ENCODE measurements at places on chromosomes 12 and 14. TPM values are rescaled to one million over a fixed set of nuclear protein-coding genes. Genes with fewer than 3 reads are reported as not detected.

DNA sequence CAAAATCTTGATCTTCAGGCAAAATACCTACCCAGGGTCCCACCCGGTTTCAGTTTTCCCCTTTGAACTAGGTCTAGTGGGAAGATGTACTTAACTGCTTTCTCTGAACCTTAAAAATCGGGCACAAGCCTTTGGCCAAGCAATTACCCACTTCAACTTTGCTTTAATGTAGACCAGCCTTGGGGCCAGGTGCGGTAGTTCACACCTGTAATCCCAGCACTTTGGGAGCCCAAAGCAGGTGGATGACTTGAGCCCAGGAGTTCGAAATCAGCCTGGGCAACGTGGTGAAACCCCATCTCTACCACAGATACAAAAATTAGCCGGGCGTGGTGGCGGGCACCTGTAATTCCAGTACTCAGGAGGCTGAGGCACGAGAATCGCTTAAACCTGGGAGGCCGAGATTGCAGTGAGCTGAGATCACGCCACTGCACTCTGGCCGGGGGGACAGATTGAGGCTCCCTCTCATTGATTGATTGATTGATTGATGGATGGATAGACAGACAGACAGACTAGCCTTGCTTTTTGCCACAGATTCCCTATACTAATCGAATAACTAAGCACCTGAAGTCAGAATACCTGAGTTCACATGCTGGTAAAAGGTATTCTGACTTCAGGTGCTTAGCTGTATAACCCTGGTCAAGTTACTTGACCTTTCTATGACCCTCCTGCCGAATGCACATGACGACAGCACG, 1.9 kb downstream of the CLIP1 start:
- H3K4me3 ChIP-seq = peak overlapping the region; percentile 93
- DNase-seq = peak; percentile 48
- H3K4me1 ChIP-seq = peaks cover 59% of the 10 kb centered on the region
- H3K27me3 ChIP-seq = no peaks in the 10 kb centered on the region

DNA sequence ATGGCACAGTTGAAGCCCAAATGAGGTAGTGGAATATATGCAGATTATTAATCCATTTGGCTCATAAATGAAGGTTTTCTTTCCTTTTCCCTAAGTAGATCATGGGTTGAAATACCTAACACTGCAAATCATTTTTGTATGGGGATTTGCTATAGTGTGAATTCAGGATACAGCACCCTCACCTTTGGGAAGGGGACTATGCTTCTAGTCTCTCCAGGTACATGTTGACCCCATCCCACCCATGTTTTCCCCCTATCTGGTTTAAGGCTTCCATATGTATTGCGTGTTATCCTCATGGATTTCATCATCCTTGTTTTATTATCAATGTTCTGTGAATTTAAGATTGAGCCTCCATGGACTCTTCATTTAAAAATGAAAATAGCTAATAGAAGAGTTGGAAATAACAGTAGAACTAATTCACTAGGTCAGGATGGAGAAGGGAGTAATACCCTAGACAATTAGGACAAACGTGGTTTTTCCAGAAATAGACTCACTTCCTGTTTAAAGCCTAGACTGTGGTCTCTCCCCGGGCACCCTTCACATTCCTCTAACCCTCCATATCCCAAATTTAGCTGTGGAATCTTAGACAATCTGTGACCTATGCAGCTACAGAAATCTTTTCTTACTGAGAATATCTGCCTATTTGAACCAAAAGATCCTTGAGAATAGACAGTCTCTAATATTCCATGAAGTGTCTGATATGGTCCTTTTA, 56.5 kb downstream of the DAD1 start:
- no peaks in the 10 kb centered on the region for H3K27me3 ChIP-seq
- no peak for DNase-seq
- peak overlapping the region; percentile 99 for H3K27ac ChIP-seq
- peak overlapping the region; percentile 74 for H3K4me3 ChIP-seq
- peaks cover 89% of the 10 kb centered on the region for H3K4me1 ChIP-seq

GYS2 gene
- not detected for total RNA-seq

OTX2 gene
- not detected for total RNA-seq

- no peak overlapping the region for H3K27ac ChIP-seq
- no peaks in the 10 kb centered on the region for H3K36me3 ChIP-seq
Measured at GRCh38 chr12:68800294-68800693, 7.7 kb upstream of the MDM2 start.

GRCh38 chr12:131617179-131617578, 93.7 kb upstream of the SFSWAP start:
- DNase-seq = no peak
- no peaks in the 10 kb centered on the region for H3K4me1 ChIP-seq
- no peaks in the 10 kb centered on the region for H3K36me3 ChIP-seq

RHEBL1 gene
- total RNA-seq = 16.1 TPM

DNA sequence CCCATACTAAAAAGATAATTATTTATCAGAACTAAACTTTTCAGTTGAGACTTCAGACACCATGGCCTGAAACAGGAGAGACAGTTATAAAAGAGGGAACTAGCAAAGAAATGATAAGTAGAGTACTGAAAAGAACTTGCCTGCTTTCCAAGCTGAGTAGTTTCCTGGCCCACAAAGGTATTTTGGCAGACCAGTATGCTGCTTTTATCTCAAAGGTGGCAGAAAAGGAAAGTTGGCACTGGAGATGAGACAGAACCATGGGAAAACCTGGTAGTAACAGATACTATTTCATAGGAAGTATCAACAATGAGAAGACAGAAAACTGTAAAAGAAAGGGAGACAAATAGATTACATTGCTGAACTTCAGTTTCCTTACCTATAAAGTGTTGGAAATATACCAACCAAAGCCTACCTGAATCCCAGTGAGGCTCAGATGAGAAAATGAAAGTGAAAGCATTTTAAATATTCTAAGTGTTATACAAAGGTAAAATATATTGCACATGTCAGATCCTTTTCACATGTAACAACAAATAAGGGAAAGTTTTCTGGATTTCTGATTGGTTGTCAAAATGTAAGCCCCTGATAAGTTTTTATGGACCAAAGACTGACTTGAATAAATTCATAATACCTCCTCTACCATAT, 155.3 kb upstream of the FSCB start:
- peak overlapping the region; percentile 33 for H3K4me3 ChIP-seq
- H3K27me3 ChIP-seq = no peaks in the 10 kb centered on the region
- H3K4me1 ChIP-seq = peaks cover 18% of the 10 kb centered on the region

- no peaks in the 10 kb centered on the region for H3K36me3 ChIP-seq
- H3K4me1 ChIP-seq = no peaks in the 10 kb centered on the region
- no peak overlapping the region for H3K27ac ChIP-seq
- no peak for DNase-seq
- H3K27me3 ChIP-seq = no peaks in the 10 kb centered on the region
Measured at GRCh38 chr14:42671636-42672035, 1065.0 kb downstream of the LRFN5 start.

DNA sequence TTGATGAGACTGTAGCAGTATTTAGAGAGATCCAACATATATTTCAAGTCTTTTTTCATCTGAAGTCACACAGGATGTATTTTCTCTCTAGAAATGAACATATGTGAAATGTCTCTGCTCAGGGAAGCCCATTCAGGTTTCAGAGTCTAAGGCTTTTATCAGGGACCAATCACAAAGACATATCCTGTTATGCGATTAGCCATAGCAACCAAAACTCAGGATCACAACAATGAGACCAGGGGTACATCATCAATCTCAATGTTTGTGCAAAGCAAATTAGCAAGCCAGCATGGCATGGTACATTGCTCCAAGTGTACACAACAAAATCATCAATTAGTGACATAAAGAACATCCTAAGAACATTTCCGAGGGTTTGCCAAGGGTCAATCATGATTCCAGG, 99.2 kb upstream of the AMN1 start:
- H3K27ac ChIP-seq = no peak overlapping the region
- H3K4me1 ChIP-seq = peaks cover 37% of the 10 kb centered on the region
- no peak overlapping the region for H3K4me3 ChIP-seq
- DNase-seq = no peak

CFAP251 gene
- 1.3 TPM for total RNA-seq

DNA sequence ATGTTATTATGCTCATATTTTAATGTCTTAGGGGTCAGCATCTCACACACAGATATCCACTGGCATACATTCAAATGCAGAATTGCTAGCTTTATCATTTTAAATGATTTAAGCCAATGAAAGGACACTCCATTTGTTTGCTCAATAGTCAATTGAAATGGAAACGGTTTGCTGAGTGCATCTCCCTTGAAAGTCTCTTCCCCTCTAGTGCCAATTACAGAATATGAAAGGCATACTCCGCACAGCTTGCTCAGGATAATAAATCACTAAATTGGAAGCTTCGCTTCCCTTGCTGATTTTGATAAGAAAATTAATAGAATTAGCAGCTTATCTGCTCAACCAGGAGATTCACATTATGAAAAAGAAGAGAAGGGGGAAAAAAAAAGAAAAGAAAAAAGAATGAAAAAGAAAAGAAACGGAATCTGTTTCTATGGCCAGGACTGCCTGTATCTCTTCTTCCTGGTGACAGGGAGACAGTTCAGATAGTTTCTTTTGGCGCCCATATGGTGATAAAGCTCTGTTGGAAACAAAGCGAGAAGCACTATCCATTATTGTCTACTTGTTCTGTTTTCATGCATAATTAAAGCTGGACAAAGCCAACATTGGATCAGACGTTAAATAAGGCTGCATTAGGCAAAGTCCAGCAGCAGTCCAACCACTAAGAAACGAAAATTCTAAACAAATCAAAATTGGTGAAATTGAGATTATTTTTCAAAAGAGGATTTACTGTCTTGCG, 225.0 kb downstream of the GXYLT1 start:
- H3K27ac ChIP-seq = no peak overlapping the region
- no peaks in the 10 kb centered on the region for H3K4me1 ChIP-seq
- no peak for DNase-seq

- no peak overlapping the region for H3K27ac ChIP-seq
- DNase-seq = no peak
- peaks cover 6% of the 10 kb centered on the region for H3K4me1 ChIP-seq
- H3K36me3 ChIP-seq = no peaks in the 10 kb centered on the region
- no peak overlapping the region for H3K4me3 ChIP-seq
Measured at GRCh38 chr12:11607313-11608081, 42.0 kb upstream of the ETV6 start.

IPO4 gene
- total RNA-seq = 72.6 TPM

GRCh38 chr12:71415336-71416231, 24.0 kb upstream of the LGR5 start:
- no peaks in the 10 kb centered on the region for H3K27me3 ChIP-seq
- H3K4me1 ChIP-seq = no peaks in the 10 kb centered on the region
- H3K36me3 ChIP-seq = no peaks in the 10 kb centered on the region
- no peak overlapping the region for H3K27ac ChIP-seq
- H3K4me3 ChIP-seq = no peak overlapping the region
- DNase-seq = peak; percentile 16

- H3K4me1 ChIP-seq = peaks cover 16% of the 10 kb centered on the region
- H3K36me3 ChIP-seq = no peaks in the 10 kb centered on the region
- H3K4me3 ChIP-seq = no peak overlapping the region
- no peak overlapping the region for H3K27ac ChIP-seq
- H3K27me3 ChIP-seq = peaks cover 9% of the 10 kb centered on the region
Measured at GRCh38 chr12:14572401-14572800, 4.7 kb upstream of the PLBD1 start.

DNA sequence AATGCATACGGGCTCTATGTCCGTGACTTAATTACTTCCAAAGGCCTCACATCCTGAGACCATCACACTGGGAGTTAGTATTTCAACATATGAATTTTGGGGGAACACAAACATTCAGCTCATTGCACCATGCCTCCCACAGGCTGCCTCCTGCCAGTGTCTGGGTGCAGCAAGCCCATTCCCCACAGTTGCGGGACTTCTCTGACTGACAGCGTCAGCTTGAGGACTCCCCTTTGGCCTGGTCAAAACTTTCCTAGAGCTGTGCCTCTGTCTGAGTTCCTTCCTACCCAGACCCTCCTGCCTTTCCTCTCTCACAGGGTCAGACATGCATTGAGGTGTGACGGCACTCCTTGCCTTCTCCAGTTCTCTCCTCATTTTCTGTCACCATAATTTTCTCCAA, 27.4 kb downstream of the PPP1R36 start:
- H3K36me3 ChIP-seq = no peaks in the 10 kb centered on the region
- no peak for DNase-seq
- no peaks in the 10 kb centered on the region for H3K27me3 ChIP-seq
- no peak overlapping the region for H3K4me3 ChIP-seq
- no peaks in the 10 kb centered on the region for H3K4me1 ChIP-seq

FOXN4 gene
- total RNA-seq = not detected

DNA sequence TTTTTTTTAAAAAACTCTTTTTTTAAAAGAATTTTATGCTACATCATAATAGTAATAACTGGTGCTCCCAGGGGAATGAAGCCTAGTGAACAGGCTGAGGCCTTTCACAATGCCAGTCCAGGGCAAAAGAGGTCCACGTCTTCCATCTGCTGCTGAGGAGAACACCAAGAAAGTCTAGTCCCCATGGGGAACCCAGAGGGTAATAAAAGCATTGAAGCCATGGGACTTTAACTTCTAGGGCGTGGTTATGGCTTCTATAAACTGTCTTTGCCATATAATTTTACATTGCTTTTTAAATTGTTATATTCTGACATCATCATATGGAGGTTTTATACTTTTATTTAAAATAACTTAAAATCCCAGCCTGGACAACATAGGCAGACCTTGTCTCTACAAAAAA, 64.3 kb downstream of the SLC16A7 start:
- DNase-seq = no peak
- H3K4me3 ChIP-seq = no peak overlapping the region
- H3K27me3 ChIP-seq = no peaks in the 10 kb centered on the region
- H3K36me3 ChIP-seq = peaks cover 12% of the 10 kb centered on the region
- H3K27ac ChIP-seq = no peak overlapping the region
- H3K4me1 ChIP-seq = peaks cover 15% of the 10 kb centered on the region

GRCh38 chr12:74456431-74456830, 81.2 kb upstream of the ATXN7L3B start:
- H3K36me3 ChIP-seq = no peaks in the 10 kb centered on the region
- no peaks in the 10 kb centered on the region for H3K27me3 ChIP-seq
- no peaks in the 10 kb centered on the region for H3K4me1 ChIP-seq
- H3K4me3 ChIP-seq = no peak overlapping the region
- H3K27ac ChIP-seq = no peak overlapping the region
- no peak for DNase-seq

GRCh38 chr12:94951071-94951934, 52.2 kb downstream of the NDUFA12 start:
- H3K27ac ChIP-seq = no peak overlapping the region
- peaks cover 8% of the 10 kb centered on the region for H3K27me3 ChIP-seq
- H3K4me1 ChIP-seq = no peaks in the 10 kb centered on the region
- no peak overlapping the region for H3K4me3 ChIP-seq

OTOGL gene
- not detected for total RNA-seq

Measured in activated CD4-positive, alpha-beta memory T cell treated with anti-CD3 and anti-CD28 coated beads for 36 hours (primary cell).